Stimulated activated CD4-positive, alpha-beta T cell treated with anti-CD3 and anti-CD28 coated beads, Interleukin-12 subunit alpha, Interleukin-12 subunit beta, amount 100 ng/mL, for 24 hours (primary cell): ENCODE measurements at places on chromosomes 5 and 9.

- no peak for DNase-seq
Observed at GRCh38 chr5:112738191-112738560, 491 bp downstream of the APC start.

DNA sequence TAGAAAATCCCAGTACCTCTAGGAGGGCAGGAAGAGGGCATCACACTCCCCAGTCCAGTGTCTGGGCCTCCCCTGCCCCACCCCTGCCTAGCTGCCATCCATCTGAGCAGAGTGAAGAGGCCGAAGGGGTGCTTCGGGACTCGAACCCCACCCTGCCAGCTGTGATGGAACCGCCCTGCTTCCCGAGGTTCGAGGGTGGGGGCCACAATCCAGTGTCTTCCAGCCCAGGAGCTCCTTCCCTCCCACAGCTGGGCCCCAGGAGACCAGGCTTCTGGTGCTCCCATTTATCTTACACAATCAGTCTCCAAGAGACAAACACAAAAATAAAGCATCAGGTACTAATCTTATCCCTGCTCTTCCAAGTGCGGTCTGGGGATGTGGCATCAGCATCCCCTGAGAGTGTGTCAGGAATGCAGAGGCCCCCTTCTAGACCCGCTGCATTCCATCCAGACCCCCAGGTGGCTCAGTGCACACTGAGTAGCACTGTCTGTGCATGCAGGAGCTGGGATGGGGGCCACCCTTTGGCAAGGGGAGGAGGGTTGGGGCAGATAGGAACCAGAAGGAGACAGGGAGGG lies 122.8 kb upstream of the TBC1D2 start:
- DNase-seq, result no peak

- DNase-seq, result no peak
Observed at GRCh38 chr9:14533867-14534640, 159.2 kb downstream of the ZDHHC21 start.

DNA sequence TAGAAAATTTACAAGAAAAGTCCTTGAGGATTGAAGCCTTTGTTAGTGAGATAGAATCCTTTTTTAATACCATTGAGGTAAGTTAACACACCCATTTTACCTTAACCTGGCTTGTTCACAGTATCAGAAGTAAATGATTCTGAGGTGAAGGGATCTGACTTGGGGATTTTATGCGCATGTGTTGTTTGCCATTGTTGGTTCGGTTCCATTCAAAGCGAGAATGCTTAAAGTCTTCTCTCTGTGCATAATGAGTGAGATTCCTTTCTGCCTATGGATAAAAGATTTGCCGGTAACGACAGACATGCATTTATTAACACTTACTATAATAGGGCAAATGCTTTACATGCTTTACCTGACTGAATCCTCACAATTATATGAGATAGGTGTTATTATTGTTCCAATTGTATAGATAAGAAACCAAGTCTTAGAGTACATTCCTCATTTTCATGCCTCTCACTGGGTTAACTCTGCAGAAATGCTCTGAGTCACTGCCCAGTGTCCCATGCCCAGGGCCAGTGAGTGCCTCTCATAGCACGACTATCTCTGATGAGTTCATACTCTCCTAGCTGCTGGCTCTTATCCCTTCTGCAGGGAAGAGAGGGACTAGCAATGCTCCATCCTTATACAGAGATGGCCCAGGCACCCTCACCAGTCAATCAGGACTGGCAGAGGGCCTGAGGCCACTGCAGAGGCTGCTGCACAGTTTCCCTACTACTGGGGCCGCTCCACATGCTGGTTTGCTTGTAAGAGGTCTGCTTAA lies 54.4 kb downstream of the CMYA5 start:
- no peak for DNase-seq

- no peak for DNase-seq
Observed at GRCh38 chr5:126852091-126852571, 75.2 kb downstream of the LMNB1 start.

GRCh38 chr9:101427957-101428655 lies 7.5 kb downstream of the ALDOB start:
- DNase-seq, result no peak

GRCh38 chr5:67305913-67306710 lies 109.5 kb upstream of the CD180 start:
- no peak for DNase-seq

- DNase-seq, result no peak
Observed at GRCh38 chr5:68046445-68046844, 169.1 kb upstream of the PIK3R1 start.

GRCh38 chr5:146564007-146564762 lies 48.2 kb upstream of the GPR151 start:
- DNase-seq, result no peak

- DNase-seq, result no peak
Observed at GRCh38 chr5:178525906-178526732, 64.1 kb downstream of the COL23A1 start.

DNA sequence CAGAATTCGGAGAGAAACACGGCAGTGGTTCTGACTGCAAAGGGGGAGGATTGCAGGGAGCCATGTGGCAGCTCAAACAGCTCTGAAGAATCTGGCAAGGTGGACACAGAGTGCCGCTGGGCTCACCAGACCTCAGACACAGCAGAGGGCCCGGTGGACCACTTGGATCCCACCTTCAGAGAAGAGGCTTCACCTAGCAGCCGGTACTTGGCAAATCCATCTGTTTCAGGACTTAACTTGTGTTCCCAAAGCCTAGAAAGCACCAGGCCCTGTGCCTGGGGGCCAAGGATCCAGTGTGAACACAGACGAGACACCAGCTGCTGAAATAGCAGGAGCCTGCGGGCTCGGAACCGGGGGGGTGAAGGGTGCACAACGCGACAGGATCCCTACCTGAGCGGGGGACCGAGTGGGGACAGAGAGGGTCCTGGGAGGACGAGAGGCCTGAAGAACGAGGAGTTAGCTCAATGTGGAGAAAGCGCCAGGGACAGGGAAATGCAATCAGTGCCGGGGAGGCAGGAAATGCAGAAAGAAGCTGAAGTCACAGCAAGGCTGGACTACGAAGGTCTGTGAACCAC lies 44.6 kb downstream of the BTNL9 start:
- DNase-seq, result no peak

DNA sequence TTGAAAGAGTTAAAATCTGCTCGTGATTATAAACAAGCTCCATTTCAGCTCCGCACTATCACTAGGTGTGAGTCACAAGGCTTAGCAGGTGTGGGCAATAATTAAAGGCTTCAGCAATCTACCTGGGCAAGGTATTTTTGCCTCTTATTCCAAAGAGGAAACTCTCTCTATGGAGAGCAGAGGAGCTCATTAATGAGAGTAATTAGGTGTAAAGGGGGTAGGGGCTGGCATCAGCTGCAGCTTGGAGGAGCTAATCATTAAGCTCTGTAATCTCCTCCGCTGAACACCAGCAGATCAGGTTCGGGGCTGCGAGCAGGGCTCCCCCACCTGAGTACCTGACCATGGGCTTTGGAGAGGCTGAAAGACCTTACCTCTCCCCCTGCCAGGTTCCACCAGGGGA lies 129.2 kb downstream of the CRB2 start:
- DNase-seq, result no peak

- no peak for DNase-seq
Observed at GRCh38 chr5:35252963-35253362, 22.7 kb upstream of the PRLR start.

GRCh38 chr5:98791001-98791519 lies 17.6 kb downstream of the RGMB start:
- no peak for DNase-seq

DNA sequence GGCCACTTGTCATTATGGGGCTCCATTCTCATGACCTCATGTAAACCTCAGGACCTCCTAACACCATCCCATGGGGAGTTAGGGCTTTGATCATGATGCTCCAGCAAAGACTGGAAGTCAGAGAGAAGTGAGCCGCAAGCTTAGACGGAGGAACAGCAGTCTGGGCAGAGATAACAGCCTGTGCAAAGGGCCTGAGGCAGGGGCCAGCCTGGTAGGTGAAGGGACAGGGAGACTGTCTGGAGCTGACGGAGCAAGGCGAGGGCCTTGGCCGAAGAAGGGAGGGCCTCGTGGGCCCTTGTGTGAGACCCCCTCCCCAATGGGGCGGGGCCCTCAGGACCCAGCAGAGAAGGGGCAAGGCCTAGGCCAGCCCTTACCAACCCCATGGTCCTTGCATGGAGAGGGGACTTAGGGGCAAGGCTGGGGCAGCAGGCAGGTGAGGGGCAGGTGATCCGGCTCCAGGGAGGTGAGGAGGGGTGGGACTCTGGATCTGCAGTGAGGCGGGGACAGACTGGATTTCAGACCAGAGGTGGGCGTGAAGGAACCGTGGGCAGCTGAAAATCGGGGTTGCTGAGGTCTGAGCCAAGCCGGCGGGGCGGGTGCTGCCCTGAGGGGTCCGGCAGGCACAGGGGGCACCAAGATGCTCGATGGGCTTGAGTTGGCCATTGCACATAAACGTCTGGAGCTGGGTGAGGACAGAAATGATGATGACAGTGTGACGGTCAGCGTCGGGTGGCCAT lies 17.4 kb downstream of the GPSM1 start:
- DNase-seq, result no peak

- DNase-seq, result no peak
Observed at GRCh38 chr9:93467462-93467861, 14.1 kb upstream of the FAM120AOS start.

DNA sequence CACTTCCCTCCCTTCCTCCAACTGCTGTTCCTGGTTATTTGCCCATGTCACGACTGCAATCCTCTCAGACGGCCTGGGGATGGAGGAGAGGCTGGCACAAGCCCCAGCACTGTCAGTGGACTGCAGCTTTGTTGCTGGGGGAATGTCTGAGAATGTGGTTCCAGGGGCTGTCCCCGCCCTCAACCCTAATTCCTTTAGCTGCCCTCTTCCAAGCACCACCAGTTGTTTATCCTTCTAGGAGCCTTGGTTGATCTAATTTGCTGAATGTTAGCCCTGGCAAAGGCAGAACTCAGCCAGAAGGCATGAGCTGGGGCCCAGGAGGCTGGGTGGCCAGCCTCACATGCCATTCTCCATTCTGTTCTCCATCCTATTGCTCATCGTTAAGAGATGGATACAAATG lies 51.6 kb downstream of the ADAM19 start:
- no peak for DNase-seq

- no peak for DNase-seq
Observed at GRCh38 chr5:83965441-83965840, 244.8 kb upstream of the HAPLN1 start.

DNA sequence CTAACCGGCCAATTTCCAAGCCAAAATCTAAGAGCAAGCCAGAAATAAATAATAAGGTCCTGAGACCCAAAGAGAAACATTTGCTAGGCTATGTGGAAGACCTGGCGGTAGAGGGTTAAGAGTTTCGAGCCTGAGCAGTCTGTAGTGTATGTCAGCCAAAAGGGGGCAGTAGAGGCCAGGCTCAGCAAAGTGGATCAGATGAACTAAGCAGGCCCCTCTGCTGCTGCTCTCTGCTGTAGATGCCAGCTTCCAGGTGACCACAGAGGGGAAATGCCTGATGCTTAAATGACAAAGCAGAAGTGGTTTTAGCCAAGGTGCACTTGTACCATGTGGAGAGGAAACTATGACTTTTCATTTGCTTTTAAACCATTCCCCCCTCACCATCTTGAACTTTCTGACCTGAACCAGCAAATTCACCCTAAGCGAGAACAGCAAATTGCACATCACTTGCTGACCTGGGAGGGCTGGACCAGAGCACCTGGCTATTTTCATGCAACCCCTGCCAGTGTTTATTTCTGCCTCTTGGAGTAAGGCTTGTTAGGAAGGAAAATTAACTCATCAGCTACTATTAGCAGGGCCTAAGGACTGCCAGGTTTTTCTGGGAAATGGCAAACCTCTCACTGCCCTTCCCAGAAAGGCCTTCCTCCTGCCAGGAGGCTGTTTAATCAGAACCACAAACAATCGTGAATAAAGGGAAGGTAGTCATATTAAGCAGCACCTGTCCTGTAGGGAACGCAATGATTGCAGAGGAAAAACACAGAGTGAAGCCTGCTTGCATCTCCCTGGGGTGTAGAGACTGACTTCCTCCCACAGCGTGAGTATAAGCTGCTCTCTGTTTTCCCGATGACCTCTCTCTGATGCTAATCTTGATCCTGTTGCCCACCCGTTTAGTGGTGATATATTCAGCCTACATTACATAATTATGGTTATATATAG lies 818.2 kb downstream of the TLR4 start:
- DNase-seq, result no peak
